Gastroesophageal sphincter (tissue), 4 donors: ENCODE measurements at places on chromosomes 5 and 9.

- no peak for ATAC-seq
Observed at GRCh38 chr5:95080030-95080429, 204.9 kb downstream of the MCTP1 start.

DNA sequence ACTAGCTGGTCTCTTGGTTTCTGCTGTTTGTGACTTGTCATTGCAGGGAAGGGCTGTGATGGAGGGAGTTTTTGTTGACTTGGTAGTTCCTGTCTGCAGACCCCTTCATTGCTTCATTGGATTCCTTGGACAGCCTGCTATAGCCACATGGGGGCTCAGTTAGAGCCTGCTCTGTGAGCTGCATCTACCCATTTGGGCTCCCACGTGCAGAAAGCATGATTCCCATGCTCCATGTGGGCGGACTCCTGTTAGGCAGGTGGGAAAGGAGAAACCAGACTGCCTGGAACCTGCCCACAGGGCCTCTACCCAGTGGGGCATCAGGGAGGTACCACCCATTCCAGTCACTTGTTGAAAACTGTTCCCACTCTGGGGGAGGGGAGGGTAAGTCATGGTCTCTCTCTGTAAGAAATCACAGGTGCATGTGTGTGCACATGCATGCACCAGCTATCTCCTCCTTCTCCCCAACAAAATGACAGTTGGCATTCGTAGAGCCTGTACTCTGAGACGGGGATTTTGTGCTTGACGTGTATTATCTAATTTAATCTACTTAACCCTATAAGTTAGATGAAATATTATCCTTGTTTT is 61.0 kb downstream of the DAPK1 start:
- no peak for ATAC-seq

DNA sequence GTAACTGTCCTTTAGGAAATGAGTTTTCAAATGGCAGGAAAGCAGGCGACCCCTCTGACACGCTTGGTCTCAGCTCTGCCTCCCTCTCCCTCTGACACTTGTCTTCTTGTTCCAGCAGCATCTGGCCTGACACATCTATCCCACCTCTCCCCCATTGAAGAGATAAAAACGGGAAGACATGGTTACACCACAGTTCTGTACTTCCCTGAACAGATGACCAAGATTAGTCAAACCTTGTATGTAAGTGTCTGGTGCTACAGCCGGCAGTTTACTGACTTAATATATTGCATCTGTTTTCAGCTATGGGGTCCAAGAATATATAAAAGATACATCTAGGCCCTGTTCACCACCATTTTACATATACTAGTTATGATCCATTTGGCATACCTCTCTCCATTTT is 29.6 kb upstream of the MLLT3 start:
- ATAC-seq: no peak

- no peak for ATAC-seq
Observed at GRCh38 chr5:137758715-137759306, 4.6 kb upstream of the HNRNPA0 start.

GRCh38 chr9:96565671-96566497 is 53.8 kb downstream of the CDC14B start:
- peak; percentile 34 for ATAC-seq

- ATAC-seq: no peak
Observed at GRCh38 chr5:51377151-51378060, 5.8 kb upstream of the ISL1 start.

- no peak for ATAC-seq
Observed at GRCh38 chr5:180853848-180854176, 7.3 kb downstream of the ZFP62 start.

DNA sequence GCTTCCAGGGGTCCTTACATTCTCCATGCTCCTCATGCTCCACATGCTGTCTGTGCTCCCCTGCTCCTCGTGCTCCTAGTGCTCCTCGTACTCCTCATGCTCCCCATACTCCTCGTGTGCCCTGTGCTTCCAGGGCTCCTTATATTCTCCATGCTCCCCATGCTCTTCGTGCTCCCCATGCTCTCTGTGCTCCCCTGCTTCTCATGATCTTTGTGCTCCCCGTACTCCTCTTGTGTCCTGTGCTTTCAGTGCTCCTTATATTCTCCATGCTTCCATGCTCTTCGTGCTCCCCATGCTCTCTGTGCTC is 51.9 kb downstream of the TRIP13 start:
- ATAC-seq: no peak

DNA sequence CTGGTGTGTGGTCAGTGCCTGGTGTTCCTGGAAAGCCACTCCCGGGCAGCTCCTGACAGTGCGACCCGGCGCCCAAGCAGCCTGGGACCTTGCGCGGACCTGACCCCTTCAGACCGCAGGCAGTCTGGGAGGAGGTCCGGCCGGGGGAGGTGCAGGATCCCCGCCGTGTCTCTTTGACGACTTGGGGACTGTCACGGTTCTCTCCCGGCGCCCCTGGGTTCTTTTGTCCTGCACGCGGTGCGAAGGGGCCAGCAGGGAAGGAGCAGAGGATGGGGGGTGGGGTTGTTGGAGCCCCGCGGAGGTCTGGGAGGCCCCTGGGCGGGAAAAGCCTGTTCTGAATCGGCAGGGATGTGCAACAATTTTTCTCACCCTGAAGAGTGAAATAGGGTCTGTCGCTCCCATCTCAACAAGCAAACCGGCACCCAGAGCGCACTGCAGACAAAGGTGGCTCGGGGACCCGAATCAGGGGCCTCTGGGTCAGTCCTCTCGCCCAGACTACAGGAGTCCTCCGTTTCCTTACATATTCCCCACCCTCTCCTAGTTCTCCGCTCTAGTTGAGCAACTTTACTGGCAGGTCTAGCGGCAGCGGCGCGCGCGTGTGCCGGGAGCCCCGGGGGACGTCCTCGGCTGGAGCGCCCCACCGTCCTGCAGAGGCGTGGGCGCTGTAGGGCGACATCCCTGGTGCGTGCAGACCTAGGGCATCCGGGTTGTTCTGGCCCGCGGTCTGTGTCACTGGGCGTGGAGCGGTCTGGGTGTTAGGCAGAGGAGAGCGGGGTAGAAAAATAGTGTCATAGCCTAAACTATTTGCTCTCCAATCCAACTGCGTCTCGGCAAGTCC is 1.2 kb downstream of the VCAN start:
- peak; percentile 53 for ATAC-seq

DNA sequence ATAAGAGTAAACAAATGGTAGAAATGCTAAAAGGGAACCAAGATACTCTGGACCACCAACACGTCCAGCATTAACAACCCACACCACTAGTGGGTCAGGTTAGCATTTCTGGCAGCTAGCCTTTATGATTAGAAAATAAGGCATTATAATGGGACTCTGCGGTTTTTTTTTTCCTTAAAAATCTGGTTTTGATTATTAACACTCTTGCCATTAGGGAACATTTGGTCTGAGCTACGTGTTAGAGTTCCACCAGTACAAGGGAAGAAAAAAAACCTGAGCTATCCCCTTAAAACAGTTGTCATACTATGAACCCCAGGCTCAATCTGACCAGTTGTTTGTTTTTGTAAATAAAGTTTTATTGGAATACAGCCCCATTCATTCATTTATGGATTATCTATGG is 110.4 kb downstream of the NTRK2 start:
- no peak for ATAC-seq

- ATAC-seq: no peak
Observed at GRCh38 chr5:17352223-17352622, 134.8 kb downstream of the BASP1 start.

DNA sequence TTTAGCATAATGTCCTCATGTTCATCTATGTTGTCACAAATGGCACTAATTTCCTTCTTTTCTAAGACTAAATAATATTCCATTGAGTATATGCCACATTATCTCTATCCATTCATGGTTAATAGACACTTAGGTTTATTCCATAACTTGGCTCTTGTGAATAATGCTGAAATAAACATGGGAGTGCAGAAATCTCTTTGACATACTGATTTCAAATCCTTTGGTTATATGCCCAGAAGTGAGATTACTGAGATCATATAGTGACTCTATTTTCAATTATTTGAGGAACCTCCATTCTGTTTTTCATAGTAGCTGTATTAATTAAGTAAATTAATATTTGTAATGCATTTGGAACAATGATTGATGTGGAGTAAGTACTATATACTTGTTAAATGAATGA is 13.0 kb downstream of the SMIM3 start:
- ATAC-seq: no peak

DNA sequence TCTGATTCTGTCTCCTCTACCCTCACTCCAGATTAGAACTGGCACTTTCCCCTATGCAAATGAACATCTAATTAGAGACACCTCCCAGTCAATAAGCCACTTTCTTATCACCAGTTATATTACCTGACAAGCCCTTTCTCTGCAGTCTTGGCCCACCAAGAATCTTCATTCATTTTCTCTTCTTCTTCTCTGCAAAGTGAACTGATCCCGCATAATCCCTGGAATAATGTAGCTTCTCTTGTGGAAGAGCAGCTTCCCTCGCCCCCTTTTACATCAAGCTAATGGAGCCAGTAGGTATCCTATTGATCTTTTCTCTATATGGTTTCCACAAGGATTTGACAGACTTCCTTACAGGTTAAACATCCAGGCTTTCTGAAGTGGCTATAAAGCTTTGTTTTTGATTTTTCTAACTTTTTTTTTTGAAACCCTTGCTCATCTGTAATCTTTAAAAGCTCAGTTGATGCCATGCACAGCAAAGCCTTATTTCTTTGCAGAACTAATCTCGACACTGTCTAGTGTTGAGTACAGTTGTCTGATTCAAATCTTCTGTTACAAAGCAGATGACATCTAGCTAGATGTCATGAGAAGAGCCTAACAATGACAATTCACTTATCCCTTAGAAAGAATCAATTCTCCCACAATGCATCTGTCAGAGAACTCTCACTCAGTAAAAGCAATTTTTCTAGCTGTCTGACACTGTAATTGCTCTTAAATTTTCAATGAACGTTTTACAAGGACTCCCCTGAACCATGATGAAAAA is 281.4 kb downstream of the ISL1 start:
- ATAC-seq: no peak

- ATAC-seq: no peak
Observed at GRCh38 chr5:107968406-107968843, 297.7 kb upstream of the EFNA5 start.

GRCh38 chr5:144567421-144567780 is 396.7 kb downstream of the KCTD16 start:
- no peak for ATAC-seq

DNA sequence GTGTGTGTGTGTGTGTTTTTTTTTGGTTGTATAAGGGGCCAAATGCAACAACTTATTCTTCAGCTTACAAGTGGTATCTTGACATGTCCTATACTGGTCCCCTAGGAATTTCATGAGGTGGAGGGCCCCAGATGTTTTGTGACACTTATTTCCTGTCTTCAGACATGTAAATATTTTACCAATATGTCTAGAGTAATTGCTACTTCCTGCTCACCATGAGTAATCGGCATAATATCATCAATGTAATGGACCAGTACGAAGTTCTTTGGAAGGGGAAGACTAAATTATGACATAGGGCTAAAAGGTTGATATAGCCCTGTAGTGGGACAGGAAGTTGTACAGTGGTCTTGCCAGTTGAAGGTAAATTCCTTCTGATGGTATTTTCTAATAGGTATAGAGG is 3.7 kb upstream of the OTULIN start:
- ATAC-seq: no peak

DNA sequence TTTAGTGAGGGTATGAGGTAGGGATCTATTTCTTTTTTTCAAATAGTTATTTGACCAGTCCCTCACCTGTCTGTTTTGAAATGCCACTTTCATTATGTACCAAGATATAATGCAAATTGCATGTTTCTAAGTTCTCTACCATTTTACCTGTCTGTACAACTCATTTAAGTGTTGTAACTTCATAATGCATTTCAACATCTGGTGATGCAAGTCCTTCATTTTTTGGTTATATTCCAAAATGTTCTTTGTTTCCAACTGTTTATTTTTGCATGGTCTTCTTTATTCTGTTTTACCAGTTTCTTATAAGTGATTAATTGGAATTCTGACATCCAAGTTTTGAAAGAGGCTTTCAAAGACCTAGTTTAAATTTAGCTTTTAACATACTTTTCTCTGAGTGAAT is 26.8 kb downstream of the TDRD7 start:
- no peak for ATAC-seq

DNA sequence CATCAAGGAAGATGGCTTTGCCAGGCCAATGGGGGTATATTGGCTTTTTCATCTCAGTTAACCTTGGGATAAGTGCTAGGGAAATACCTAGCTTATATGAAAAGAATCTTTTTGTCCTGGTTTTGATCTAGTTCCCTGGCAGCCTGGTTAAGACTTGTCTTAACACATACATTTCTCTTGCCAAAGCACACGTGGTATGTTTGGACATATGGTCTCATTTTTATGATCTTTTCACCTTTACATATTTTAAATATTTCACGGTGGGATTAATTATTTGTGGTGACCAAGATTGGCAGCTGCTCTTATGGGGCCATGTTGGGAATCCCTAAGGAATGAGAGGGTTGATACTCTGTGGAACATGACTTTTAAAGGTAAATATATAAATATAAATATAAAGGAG is 312.5 kb downstream of the NPR3 start:
- no peak for ATAC-seq

DNA sequence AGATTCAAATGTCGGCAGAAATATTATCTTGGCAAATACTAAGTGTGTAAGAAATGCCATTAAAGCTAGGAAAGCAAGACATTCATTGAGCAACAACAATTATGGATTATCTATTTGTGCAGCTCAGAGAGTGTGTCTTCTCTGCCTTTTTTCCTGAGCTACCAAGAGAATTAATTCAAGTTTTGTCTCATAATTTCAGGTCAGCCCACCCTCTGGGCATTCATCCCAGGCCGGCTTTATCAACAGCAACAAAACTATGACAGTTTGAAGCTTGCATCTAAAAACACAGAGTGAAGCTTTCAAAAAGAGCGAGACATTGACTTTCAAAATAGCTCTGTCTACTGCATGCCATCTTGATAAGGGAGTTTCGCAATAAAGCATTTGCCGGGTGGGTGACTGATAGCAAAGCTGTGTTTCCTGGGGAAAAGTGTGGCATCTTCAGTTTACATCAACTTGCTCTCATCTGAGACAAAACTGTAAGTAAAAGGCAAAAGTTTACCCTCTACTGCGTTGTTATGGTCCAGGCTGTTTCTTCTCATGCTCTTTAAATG is 182.4 kb downstream of the IRX1 start:
- no peak for ATAC-seq

- ATAC-seq: no peak
Observed at GRCh38 chr9:15244001-15244441, 63.0 kb downstream of the TTC39B start.

GRCh38 chr9:136651860-136652259 is 10.9 kb upstream of the EGFL7 start:
- ATAC-seq: no peak

DNA sequence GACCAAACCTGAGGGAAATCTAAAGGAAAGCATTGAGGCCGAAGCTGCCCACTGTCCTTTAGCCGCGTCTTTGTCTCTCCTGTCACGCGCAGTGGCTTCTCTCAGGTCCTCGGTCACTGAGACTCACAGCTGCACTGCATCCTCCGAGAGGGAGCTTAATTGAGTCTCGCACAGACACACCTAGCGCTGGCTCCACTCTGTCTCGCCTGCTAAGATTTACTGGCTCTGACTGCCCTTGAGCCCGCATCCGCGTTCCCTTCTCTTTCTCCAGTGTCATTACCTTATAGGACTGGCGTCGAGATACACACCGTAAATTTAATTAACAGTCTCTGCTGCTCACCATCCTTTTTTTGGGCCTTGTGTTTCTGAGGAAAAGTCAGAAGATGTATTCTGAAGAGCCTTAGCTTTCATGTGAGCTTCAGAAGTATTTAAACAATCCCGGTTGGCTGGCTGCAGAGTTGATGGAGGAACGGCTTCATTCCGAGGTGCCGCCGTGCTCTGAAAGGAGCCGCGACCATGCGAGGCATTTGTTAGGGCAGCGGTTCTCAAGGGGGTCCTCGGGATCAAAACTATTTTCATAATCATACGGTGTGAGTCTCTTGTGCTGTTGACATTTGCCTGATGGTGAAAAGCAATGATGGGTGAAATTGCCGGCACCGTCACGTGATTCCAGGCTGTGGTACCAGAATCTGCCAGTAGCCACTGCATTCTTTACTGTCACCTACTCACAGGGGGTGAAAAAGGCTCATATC is 58.3 kb downstream of the GPR107 start:
- no peak for ATAC-seq
